ENCODE measurements at places on chromosomes 5 and 9.
A peak's percentile ranks its signal among the peaks of the same experiment; 100 is the strongest.

DNA sequence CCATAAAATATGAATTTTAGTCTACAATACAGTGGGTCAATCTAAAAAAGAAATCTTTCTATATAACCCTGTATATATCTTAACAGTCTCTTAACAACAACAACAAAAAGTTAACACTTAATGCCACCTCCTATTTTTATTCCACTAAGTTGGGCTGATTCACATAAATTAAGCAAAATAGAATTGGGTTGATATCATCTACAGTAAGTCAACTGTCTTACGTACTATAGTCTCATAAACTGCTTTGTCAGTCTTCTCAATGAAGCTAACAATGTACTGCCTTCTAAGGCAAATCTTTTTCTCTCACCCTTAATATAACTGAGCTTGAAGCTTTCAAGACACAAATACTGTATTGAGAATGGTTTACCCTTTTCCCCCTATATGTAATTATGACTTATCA lies 185.7 kb downstream of the ADAMTS6 start:
- H3K27ac ChIP-seq: no peak overlapping the region
- no peaks in the 10 kb centered on the region for H3K4me1 ChIP-seq
- no peak for DNase-seq

- H3K4me3 ChIP-seq: no peak overlapping the region
- H3K27me3 ChIP-seq: no peaks in the 10 kb centered on the region
- no peak for DNase-seq
- H3K27ac ChIP-seq: no peak overlapping the region
- H3K4me1 ChIP-seq: no peaks in the 10 kb centered on the region
Measured at GRCh38 chr5:9460885-9461645, 84.8 kb downstream of the SEMA5A start.

- no peaks in the 10 kb centered on the region for H3K36me3 ChIP-seq
- no peaks in the 10 kb centered on the region for H3K27me3 ChIP-seq
- H3K4me3 ChIP-seq: no peak overlapping the region
- peaks cover 21% of the 10 kb centered on the region for H3K4me1 ChIP-seq
Measured at GRCh38 chr5:139177809-139178588, 20.2 kb downstream of the SIL1 start.

DNA sequence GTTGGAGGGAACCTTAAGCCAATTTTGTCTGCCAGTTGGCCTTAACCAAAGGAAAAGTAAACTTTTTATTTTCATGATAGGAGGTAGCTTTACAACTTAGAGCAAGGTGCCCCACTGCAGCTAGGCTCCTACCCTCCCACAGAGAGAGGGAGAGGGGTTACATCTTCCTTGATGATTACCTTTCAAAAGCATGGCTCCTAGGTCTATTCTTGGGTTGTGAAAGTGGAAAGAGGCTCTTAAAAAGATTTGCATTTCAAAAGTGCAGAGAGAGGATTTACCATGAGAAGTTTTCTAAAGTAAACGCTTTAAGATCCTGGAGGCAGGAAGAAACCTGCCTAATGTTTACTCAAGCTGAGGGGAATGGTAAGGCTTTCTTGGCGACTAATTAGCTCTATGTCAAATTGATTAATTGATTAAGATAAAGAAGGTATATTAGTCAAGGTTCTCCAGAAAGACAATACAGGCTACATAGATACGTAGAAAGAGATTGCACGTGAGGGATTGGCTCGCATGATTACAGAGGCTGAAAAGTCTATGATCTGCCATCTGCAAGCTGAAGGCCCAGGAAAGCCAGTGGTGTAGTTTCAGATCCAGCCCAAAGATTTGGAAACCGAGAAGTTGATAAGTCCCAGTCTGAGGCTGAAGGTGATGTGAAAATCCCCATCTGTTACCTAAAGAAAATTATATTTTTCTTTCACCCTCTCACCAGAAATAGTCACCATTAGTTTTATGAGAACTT lies 333.8 kb upstream of the CTNND2 start:
- no peak overlapping the region for H3K27ac ChIP-seq
- H3K4me1 ChIP-seq: no peaks in the 10 kb centered on the region
- H3K36me3 ChIP-seq: no peaks in the 10 kb centered on the region
- H3K4me3 ChIP-seq: no peak overlapping the region
- no peak for DNase-seq
- H3K27me3 ChIP-seq: no peaks in the 10 kb centered on the region

DNA sequence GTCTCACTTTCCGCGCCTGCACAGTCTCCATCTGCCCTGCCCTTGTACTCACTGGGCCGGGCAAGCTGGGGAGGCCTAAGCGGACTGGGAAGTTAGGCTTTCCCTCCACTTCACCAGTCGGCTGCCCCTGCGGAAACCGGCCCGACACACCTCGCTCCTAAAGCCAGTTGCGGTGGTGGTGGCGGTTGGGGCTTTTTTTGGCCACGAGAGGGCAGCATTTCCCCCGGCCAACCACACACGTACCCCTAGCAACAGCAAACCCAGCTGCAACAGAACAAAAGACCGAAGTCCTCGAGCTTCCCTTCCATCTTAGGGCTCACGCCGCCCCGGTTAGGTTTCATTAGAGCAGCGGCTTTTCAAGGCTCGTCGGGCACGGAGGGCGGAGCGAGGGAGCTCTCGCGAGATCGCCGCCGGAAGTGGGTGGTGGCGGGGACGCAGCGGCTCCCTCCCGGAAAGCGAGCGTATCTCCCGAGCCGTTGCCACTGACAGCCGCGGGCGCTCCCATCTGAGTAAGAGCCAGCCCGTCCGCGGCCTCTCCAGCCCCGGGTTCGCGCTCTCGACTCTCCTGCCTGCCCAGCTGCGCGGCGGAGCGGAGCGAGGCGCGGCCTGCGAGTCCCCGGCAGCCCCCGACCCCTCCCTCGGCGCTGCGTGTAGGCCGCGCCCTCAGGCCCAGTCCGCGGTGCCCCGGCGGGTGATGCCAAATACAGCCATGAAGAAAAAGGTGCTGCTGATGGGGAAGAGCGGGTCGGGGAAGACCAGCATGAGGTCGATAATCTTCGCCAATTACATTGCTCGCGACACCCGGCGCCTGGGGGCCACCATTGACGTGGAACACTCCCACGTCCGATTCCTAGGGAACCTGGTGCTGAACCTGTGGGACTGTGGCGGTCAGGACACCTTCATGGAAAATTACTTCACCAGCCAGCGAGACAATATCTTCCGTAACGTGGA lies at the start of gene RRAGA:
Gene RRAGA (plus strand): TSS at position 462 of the 951 bp plus-strand sequence. CDS start 233 bp downstream, at position 695.
- peaks cover 33% of the 10 kb centered on the region for H3K4me1 ChIP-seq
- H3K27me3 ChIP-seq: no peaks in the 10 kb centered on the region
- peak; percentile 93 for DNase-seq
- no peaks in the 10 kb centered on the region for H3K36me3 ChIP-seq

DNA sequence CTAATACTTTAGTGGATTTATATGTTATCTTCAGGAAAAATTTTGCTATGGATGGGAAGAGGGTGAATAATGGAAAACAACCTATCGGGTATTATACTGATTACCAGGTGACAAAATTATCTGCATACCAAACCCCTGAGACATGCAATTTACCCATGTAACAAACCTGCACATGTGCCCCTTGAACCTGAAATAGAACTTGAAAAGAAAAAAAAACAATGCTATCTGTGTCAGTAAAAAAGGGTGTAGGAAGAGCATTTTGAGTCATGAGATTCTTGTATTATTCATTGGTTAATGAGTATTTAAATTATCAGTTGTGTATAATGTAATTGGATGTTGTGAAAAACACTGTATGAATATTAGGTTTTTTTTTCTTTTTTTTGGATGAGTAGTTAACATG lies 75.4 kb downstream of the PRR16 start:
- no peaks in the 10 kb centered on the region for H3K4me1 ChIP-seq
- no peak overlapping the region for H3K4me3 ChIP-seq
- no peaks in the 10 kb centered on the region for H3K27me3 ChIP-seq
